Right hindlimb (tissue), 1 donor: ENCODE measurements at places on chromosomes 3 and 15.
A peak's percentile ranks its signal among the peaks of the same experiment; 100 is the strongest.

- no peak for DNase-seq
Observed at GRCh38 chr3:72238801-72239200, 453.9 kb upstream of the PROK2 start.

DNA sequence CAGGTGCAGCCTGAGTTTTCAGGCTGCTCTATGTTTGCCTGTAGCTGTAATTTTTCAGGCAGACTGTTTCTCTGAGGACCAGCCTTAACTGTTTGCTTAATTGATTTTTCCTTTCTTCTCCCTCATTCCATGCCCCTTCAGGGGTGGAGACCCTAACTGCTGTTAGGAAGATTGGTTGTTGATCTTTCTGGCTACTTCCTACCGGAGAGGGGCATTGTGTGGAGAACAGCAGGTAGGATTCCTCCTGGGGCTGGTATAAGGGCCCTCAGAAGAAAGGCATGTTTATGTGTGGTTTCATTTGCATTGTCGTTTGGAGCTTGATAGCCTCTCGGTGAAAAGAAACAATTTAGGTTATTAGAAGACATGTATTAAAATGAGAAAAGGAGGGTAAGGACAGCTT is 56.9 kb upstream of the GOLGA6L2 start:
- DNase-seq = no peak

DNA sequence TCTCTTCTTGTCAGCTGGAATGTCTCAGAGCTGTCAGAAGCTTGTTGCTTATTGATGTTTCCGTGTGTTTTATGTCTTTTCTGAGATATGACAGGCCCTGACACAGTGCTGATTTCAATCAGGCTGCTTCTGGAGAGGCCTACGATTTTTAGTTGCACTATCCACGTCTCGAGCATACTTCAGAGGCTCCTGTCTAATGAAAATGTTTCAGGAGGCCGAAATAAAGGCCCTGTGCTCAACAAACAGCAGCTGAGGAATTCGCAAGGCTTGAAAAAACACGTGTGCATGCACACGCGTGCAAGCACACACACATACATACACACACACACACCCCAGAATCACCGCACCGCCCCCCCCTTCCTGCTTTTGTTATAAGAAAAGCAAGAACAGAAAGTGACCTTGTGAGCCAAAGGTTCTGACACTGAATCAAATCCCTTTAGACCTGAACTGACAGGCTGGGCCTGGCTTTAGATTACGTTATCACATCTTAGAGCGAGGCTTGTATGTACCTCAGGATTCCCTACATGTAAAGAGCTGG is 296.6 kb downstream of the NR2F2 start:
- DNase-seq = peak; percentile 20

DNA sequence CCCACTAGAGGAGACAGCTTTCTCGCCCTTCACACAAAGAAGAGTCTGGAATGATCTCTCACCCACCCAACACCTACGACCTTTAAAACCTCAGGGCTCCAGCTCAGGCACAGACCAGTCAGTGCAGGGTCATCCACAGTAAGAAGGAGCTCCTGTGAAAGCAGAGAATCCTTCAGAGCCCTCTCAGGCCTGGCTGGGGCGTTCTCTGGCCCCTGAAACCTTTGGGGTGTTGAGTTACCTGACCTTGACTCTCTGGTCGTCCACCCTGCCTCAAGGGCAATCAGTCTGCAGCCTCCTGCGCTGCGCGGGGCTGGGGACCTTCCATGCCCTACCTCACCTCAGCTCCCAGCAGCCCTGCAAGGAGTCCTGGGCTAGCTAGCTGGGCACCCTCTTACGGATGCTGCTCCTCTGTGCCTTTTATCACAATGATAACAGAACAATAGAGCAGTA is 106.2 kb downstream of the ADCY5 start:
- no peak for DNase-seq

- DNase-seq = no peak
Observed at GRCh38 chr3:42052484-42053351, 38.4 kb upstream of the TRAK1 start.

DNA sequence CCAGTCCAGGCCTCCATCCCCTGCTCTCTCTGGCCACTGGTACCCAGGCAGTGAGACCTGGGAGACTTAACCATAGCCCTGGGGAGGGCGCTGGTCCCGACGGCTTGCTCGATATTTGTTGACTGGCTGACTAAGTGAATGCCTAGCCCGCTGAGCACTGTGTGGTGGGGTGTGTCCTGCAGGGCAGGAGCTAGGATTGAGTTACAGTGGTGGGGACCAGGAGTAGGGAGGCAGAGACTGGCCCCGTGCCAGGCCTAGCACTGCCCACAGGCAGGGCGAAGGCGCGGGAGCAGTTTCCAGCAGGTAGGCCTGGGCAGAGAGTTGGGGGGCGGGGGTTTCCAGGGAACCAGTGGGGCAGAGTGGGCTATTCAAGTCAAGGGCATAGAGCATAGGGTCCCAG is at the start of gene VILL:
TSS of gene VILL (plus strand) at position 260 of the 400 bp plus-strand sequence. CDS start 2,887 bp downstream, outside the sequence.
- DNase-seq = peak; percentile 24

DNA sequence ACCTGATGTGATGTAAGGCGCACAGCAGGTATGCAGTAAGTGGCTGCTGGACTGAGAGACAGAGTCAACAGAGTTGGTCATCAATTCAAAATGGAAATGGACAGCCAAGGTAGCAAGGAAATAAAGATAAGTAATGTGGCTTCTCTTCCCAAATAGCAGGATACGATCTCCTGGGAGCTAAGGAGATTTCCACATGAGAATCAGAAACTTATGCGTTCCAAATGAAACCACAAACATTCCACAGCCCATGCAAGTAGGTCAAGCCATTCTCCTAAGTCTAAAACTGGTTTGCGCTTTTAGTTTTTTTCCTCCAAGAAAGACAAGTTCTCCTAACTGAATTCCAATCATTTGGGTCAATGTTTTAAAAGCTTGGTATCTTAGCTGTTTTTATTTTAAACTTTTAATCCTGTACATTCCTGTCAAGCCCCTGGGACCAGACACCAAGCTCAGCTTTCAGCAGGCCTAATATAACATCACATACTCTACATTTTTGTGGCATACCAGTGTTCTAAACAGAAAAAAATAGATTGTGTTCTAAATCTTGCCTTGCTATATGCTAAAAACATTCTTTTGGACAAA is 73.7 kb upstream of the TSPAN3 start:
- DNase-seq = peak; percentile 45

GRCh38 chr3:64726414-64727090 is 38.8 kb upstream of the ADAMTS9 start:
- DNase-seq = no peak

DNA sequence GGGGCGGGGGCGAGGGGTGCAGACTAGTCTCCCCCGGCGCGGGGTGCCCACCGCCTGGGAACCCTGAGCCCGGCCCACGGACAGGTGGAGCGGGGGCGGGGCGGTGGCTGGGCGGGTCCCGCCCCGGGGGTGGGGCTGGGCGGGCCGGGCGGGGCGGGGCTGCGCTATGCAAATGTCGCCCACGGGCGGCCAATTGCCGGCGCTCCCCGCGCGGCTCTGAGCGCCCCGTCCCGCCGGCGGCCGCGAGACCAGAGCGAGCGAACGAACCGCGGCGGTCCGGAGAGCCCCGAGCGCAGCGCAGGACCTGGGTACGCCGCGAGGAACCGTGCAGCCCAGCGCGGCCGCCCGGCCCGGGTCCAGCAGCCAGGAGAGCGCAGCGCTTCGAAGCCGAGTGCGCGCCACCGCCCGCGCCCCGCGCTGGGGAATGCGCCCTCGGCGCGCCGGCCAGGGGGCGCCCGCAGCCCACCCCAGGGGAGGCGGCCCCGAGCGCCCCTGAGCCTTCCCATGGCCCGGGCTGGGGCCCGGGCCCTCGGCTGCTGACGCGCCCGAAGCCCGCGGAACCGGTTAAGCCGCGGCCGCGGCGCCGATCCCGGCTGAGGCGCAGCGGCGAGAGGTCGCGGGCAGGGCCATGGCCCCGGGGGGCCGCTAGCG is at the start of gene SEMA3F:
TSS of gene SEMA3F (plus strand) at position 485 of the 651 bp plus-strand sequence. CDS start 4,299 bp downstream, outside the sequence.
- DNase-seq = peak; percentile 72
